ENCODE measurements at places on chromosomes 16 and 17.

DNA sequence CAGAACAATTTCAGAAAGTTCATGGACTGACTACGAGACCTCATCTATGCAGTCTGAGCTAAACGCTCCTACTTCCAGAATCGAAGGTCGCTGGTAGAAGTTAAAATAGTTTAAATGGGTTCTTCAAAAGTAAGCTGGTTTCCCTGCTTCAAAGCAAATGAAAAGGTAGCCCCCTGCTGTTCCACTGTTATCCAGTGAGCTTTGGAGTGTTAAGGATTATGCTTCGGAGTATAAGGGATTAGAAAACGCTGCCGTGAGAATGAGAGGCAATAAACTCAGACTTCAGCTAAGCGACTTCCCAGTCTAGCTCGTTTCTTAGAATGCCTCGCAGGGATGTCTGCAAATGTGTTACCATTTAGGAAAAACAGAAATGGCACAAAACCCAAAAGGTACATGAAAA, 12.4 kb downstream of the MLYCD start:
- no peak for DNase-seq

DNA sequence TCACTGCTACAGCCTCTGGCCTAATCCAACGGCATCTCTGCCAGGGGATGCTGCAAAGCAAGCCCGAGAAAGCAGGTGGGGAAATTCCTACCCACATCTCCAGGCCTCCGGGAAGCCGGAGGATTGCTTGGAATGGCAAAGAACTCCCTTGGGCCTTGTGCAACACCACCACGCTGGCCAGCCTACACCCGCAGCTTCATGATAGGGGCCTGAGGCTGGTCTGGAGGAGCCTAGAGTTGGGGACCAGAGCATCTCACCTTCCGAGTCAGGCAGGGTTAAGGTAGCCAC, 20.3 kb downstream of the GGA3 start:
- no peak for DNase-seq

- no peak for DNase-seq
Measured at GRCh38 chr17:74205274-74205673, 1.8 kb downstream of the RPL38 start.

DNA sequence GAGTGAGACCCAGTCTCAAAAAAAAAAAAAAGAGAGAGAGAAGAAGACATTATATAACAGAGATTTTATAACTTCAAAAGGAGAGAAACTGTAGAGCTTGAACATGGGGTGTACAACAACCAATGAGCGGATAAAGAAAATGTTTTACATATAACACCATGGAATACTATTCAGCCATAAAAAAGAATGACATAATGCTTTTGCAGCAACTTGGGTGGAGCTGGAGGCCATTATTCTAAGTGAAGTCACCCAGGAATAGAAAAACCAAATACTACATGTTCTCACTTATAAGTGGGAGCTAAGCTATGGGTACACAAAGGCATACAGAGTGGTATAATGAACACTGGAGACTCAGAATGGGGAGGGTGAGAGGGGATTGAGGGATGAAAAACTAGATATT, 61.1 kb downstream of the CHD9NB start:
- DNase-seq, result no peak

GRCh38 chr17:11221721-11222120, 19.3 kb upstream of the SHISA6 start:
- no peak for DNase-seq

GRCh38 chr17:82380860-82381702, 9.5 kb downstream of the UTS2R start:
- no peak for DNase-seq

DNA sequence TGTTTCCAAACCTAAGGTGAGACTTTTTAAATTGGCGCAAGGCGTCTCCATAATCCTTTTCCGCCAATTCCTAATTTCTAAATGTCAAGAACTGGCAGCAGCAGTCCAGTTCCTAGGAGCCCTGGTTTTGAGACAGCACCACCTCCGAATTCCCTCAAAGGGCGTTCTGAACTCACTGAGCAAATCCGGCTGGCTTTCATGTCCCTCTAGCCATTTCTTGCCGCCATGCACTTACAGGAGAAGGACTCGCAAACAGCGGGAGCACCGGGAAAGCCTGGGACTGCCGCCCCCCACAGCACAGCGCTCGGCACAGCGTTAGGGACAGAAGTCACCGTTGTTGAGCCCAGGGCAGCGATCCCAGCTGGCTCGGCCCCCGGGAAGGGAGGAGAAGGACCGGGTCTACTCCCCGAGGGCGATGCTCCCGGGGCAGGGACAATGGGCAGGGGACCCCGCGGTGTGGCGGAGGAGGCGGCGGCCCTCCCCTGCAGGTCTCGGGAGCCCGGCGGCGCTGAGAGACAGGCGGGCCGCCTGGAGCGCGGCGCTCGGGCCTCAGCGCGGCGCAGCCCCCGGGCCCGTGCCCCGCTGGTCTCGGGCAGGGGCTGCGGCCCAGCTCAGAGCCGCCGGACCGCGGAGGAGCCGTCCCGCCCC, 545 bp downstream of the ARHGAP17 start:
- no peak for DNase-seq

GRCh38 chr17:16945136-16945482, 26.8 kb downstream of the TNFRSF13B start:
- DNase-seq, result no peak

DNA sequence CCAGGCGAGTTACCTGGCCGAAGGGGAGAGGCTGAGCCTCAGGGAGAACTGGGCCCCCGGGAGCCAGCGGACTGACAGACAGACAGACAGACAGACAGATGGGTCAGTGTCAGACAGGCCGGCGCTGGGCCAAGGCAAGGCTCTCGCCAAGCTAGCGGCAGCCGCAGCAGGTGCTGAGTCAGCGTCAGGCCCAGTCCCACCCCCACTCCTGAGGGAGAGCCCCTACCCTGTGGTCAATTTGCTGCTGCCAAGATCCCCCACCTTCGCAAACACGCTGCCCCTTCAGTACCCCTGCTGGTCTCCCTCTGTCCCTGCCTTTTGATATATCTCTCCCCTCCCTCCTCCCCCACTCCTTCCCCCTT, 1.5 kb downstream of the FGF11 start:
- no peak for DNase-seq

- no peak for DNase-seq
Measured at GRCh38 chr16:78566397-78567073, 467.1 kb downstream of the WWOX start.

GRCh38 chr17:50332196-50332595, 13.7 kb upstream of the XYLT2 start:
- no peak for DNase-seq

DNA sequence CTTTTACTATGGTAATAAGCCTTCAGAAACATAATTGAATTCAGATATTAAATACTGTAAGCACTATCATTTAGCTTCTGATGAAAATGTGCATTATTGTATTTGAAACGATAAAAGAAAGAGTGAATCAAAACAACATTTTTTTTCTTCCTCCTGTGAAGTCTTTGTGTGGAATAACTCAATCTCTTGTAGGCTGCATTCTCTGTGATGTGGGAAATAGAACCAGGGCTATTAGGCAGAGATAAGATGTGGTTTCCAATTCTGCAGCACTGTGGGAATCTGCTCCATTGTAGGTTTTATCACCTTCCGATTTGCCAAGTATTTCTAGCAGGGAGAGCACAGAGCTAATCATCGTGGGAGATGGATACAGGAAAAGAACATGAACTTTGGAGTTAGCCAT, 624.5 kb downstream of the RBFOX1 start:
- DNase-seq, result no peak

- DNase-seq, result no peak
Measured at GRCh38 chr17:35117984-35118383, 1.7 kb downstream of the RAD51D start.

GRCh38 chr17:50946891-50947781, 81.0 kb upstream of the TOB1 start:
- no peak for DNase-seq

DNA sequence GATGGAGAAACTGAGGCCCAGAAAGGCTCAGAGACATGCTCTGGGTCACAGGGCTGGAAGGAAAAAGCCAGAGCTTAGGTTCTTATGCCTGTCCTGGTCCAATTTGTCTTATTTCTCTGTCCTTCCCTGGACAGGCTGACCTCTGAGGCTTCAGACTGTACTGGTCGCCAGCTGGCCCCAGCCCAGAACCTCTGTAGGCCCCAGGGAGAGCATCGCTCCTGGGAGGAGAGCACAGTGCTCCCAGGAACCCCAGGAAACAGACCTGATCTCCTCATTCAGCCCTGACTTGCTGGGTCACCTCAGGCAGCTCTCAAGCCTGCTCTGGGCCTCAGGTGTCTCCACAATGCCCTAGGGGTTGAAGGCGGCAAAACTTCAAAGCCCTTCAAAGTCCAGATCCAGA, 4.9 kb downstream of the DRC7 start:
- no peak for DNase-seq

- no peak for DNase-seq
Measured at GRCh38 chr16:16032271-16032979, 83.0 kb downstream of the ABCC1 start.

DNA sequence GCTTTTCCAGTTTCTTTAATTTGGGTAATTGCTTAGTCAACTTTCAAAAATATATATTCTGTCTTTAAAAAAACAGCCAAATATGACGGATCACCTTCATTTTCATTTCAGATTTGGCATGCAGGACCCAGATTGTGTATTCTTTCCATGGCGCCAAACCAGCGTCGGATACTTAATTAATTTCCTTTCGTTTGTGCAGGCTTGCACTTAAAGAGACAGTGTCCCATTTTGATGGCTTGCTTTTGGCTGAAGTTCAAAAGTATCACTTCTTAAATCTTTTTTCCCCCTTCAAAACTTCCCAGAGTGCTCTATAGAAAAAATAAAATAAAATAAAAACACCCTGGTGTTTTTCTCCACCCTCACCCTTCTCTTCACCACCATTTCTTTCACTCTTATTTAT, 394.5 kb upstream of the SOX9 start:
- no peak for DNase-seq

GRCh38 chr17:49469831-49470810, 25.0 kb upstream of the NGFR start:
- DNase-seq, result no peak

DNA sequence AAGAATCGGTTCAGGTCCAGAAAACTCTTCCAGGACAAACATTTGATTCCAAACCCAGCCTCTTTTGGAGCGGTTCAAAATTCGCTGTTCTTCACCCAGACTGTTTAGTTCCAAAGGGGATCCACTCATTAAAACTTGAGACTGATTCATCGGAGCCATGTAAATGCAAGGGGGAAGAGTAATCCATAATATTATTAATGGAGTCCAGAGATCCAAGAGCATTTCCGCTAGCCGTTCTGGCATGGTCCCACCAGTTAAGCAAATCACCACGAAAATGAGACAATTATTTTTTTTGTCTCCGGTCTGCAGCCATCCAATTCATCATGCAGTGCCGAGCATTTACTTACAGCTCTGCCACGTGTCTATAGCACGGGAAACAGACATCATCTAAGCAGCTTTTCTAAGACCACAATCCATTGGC, 15.1 kb downstream of the CDH8 start:
- DNase-seq, result no peak

GRCh38 chr17:66943484-66943883, 21.0 kb upstream of the CACNG4 start:
- DNase-seq, result no peak

DNA sequence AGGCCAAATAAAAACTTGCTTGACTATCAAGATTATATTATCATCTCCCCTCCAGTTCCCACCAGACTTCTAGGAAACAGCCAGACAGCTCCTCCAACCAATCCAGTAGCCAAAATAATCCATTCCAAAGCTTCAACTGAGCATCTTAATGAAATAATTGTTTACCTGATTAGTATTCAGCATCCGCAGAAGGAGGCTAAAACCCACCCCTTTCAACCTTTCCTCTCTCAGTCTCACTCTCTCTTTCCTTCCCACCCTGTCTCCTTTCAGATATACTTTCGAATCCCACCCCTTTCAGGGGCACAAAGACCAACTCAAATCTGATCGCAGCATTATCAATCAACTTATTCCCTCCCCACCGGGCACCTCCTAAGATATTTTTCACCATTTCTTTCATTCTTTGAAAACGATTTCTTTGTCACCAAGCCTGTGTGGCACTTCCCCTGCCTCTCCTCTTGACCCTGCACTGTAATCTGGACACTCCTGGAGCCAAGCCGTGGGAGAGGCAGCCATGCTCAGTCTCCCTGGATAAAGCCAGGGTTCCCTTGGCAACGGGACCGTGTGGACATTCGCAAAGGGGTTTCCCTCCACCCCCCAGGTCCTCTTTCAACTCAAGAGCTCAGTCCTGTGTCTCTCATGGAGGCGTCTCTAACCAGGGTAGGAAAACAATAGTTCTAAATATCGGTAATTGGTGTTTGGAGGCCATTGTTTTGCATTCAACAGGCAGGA, at the start of gene ANKFN1:
ANKFN1 (plus strand) TSS at position 602 of the 729 bp plus-strand sequence. CDS start 59,193 bp downstream, outside the sequence.
- no peak for DNase-seq

DNA sequence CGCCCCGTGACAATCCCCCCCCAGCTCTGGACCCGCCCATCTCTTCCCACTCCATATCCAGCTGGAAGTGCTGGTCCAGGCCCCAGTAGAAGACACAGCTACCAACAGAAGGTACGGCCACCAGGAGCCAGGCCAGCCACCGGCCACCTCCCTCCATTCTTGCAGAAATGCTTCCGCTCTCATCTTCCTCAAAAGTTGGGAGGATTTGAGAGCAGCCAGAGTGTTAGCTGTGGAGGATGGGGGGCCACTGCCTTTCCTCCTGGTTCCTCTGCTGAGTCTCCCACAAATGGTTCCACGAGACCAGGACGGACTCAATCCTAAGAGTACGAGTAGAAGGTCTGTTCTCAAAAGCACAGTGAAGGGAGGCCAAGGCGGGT, 78.3 kb downstream of the GAS7 start:
- DNase-seq, result no peak

- DNase-seq, result no peak
Measured at GRCh38 chr17:50350733-50351132, 4.8 kb downstream of the XYLT2 start.

- no peak for DNase-seq
Measured at GRCh38 chr17:68594552-68594951, 6.6 kb downstream of the FAM20A start.

DNA sequence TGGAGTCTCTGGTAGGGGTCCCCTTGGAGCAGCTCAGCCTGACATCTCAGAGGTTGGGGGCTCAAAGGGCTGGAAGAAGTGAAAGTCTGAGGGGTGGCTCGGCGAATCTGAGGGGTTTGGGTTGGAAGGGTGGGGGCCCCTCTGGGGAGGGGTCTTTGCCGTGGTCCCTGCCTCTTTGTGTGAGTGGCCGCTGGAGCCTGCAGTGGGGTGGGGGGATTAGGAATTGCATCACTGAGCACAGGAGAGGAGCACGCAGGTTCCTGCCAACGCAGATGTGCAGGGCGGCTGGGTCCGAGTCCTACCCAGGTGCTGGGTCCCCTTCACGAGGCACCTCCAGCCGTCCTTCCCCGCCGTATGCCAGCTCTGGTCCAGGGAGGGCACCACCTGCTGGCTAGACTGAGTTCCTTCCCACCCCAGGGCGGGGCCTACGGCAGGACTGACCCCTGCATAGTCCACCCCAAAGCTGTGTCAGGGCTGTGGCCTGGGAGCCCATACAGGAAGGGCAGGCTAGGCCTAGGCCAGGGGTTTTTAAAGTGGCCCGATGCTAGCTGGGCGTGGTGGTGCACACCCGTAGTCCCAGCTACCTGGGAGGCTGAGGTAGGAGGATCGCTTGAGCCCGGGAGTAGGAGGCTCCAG, 9.9 kb downstream of the FMNL1 start:
- DNase-seq, result no peak

- DNase-seq, result no peak
Measured at GRCh38 chr17:58097384-58098088, 14.3 kb downstream of the DYNLL2 start.

Data from stimulated activated CD4-positive, alpha-beta T cell treated with anti-CD3 and anti-CD28 coated beads, Interleukin-2, amount 100 ng/mL, for 4 hours (primary cell).